ENCODE measurements at places on chromosomes 2 and 18. TPM values are rescaled to one million over a fixed set of nuclear protein-coding genes. Genes with fewer than 3 reads are reported as not detected.

The ARPC2 gene
- total RNA-seq = 345 TPM

The BUB1 gene
- total RNA-seq = 122 TPM

DNA sequence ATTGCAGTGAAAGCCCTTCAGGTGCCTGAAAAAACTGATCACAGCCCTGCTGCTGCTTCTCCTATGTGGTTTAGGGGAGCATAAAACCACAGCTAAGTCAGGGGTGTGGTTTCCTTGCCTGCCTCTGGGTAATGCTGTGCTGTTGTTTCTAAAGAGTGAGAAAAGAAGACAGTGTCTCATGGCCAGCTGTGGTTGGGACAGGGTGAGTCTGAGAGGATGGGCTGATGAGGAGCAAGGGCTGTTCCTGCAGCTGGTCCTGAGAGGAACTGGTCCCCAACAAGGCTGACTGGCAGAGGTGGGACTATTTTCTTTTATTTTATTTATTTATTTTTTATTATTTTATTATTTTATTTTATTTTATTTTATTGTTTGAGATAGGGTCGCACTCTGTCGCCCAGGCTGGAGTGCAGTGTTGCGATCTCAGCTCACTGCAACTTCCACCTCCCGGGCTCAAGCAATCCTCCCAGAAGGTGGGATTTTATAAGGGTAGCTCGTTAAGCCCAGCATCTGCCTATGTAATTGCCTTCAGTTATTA is 236.7 kb downstream of the FHOD3 start:
- DNase-seq = no peak

DNA sequence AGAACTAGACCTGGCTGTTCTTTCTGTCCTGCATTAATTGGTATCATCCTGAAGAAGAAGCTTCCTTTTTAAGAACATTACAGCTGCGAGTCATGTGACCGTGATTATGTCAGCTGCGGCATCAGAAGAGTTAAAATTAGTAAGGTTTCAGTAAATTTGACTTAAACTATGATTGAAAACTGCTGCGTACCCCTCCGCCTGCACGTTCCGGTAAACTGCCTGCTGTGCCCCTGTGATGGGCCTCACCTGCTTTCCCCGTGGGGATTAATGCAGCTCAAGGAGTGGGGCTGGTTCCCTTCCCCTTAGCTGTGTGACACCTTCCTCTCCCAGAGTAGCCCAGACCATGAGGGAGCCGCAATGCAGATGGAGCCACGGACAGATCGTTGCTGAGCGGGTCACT is 36.1 kb upstream of the MYO3B start:
- DNase-seq = no peak

Measured in Daoy (cell line).